Activated naive CD4-positive, alpha-beta T cell treated with anti-CD3 and anti-CD28 coated beads, Interleukin-2, amount 50 U/mL, for 72 hours (primary cell): ENCODE measurements at places on chromosomes 4 and X.

- DNase-seq: no peak
These were observed 24.2 kb downstream of the HERC3 start for GRCh38 chr4:88616275-88617150.

- DNase-seq: no peak
These were observed 229.6 kb upstream of the AGTR2 start for GRCh38 chrX:115940888-115941332.

GRCh38 chrX:155715141-155715540, 102.4 kb upstream of the TMLHE start:
- no peak for DNase-seq

DNA sequence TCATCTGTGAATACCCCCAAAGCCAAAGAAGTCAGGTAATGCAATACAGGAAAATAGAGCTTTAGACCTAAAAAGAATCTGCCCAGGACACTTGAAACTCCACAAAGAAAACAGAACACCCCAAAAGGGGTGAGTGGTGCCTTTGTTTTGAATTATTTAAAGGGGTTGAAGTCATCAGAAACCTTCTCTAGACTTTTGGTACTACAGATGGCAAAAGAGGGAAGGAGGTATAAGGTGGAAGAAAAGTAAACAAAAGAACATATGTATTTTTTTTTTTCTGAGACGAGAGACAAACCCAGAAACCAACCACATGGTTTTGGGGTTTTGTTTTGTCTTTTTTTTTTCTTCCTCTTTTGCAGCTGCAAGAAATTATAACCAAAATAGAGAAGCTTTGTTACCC, 1477.8 kb downstream of the C4orf33 start:
- no peak for DNase-seq

DNA sequence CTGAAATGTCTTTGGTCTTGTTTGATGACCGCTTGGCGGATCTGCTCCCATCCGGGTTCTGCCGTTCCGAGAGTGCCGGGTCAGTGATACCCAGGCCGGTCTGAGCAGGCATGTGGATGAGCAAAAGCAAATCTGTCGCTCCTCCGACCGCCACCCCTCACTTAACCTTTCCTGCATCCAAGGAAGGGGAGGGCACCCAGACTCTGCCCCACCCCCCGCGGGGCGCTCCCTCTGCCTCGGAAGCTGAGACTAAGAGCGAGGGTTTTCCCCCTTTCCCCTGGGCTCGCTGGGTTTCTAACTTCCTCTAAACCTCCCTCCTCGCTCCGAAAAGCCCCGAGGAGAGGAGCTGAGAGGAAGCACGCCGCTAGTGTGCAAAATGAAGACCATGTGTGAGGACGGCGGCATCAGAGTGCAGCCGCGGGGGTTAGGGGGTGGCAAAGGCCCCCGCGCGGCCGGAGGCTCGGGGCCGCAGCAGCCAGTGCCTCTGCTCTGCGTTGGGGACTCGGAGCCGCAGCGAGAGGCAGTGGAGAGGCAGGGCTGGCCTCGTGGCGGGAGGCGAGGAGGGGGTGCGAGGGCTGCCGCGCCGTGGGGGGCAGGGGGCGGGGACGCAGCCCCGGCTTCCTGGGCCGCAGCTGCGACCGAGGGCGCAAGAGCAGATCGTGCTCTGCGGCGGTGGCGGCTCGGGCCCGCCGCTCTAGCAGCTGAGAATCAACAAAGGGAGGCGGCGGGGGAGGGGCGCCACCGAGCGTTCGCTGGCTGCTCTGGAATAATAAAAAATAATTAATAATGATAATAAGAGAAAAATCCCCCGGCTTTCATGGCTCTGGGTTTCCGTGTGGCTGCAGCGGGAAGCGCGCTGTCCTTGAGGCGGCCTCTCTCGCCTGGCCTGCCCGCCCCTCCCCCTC, 55.8 kb upstream of the BCOR start:
- DNase-seq: peak; percentile 84

DNA sequence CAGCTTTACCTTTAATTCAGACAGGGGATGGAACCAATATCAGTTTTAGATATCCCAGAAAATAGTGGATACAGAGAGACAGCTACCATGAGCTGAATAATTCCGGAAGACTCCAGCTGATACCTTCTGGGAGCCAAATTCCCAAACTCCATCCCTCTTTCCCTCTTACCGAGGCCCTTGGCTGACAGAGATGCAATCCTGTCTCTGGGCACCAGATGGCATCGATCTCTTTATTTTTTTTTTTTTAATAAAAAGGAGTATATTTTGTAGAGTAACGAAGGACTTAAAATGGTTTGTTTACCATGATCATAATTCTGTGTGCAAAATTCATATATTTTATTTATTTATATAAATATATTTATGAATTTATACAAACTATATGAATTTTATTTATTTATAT, 31.0 kb downstream of the RAB40A start:
- DNase-seq: no peak

DNA sequence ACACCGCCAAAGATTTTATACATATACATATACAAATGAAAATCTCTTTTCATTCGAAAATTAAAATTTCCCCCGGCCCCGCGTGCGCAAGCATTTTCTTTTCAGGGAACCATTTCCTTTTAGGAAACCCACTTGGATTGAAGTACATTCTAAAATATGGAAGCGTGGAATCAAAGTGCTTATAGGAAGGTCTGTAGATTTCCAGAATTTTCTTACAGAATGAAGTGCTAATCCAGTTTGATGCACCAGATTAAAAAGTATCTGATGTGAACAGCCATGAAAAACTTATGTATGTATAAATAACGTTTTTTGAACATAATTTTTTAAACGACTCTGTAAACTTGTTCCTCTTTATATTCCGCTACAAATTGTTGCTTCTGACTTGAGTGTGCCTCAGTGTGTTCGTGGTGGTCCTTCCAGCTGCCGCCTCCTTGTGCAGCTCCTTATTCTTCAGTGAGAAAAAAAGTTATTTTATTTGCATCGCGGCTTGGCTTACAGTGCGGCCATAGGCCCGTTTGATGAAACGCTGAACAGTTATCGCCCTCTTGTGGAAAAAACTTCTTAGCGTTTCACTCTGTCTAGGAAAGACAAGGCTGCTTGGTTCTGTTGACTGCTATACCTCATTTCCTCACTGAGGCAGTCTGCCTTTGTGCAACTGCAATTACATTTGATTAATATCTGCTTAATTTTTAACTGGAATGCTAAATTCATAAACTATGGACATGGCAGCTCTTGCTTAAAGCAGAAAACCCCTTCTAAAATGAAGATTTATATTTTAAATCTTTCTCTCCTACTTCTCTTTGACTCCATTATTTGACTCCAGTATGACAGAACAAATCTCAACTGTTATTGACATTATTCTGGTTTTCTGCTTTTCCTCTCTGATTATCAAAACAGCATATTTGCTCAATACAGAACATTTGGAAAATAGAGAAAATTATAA, 4.7 kb upstream of the NKX6-1 start:
- no peak for DNase-seq
